ENCODE measurements at places on chromosomes 12 and 14. TPM values are rescaled to one million over a fixed set of nuclear protein-coding genes. Genes with fewer than 3 reads are reported as not detected.

The LRRC10 gene
- not detected for total RNA-seq

The ASB2 gene
- 0.54 TPM for total RNA-seq

The KLRD1 gene
- under 0.01 TPM for total RNA-seq

The JPH4 gene
- not detected for total RNA-seq

The SMAGP gene
- 15.6 TPM for total RNA-seq

The GSG1 gene
- total RNA-seq, result 2.5 TPM

The NPAS3 gene
- not detected for total RNA-seq

The KLRK1 gene
- not detected for total RNA-seq

The SIRT4 gene
- total RNA-seq, result 2.0 TPM

The IL31 gene
- total RNA-seq, result not detected

The KRT86 gene
- total RNA-seq, result not detected

The CARMIL3 gene
- not detected for total RNA-seq

DNA sequence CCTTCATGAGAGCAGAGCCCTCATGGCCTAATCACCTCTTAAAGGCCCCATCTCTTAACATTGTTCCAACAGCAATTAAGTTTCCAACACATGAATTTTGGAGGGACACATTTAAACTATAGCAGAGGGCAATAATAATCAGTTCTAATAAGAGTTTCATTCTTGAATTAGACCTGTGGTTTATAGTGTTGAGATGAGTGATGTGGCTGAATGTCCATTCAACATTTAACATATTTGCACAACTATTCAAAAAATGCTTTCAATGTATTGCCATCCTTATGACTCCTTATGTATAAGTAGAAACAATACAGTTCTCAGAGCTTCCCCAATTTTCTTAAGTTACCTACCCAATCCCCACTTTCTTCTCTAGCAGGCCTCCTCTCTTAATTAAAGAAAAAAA is 21.5 kb downstream of the KLHL28 start:
- DNase-seq, result no peak
- no peak overlapping the region for H3K27ac ChIP-seq
- peaks cover 16% of the 10 kb centered on the region for H3K36me3 ChIP-seq
- H3K27me3 ChIP-seq, result no peaks in the 10 kb centered on the region
- H3K4me3 ChIP-seq, result no peak overlapping the region

DNA sequence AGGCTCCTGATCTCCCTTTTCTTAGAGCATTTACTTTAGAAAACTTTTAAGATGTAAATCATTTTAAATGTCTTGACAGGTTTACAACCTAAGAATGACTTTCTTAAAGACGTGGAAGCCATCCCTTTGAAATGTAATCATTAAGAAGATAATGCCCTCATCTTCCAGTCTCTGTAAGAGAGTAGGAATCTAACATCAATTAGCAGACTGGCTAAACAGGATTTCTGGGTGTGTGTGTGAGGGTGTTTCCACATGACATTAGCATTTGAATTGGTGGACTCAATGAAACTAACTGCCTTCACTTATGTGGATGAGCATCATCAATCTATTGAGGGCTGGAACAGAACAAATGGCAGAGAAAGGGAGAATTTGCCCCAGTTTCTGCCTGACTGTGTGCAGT is 329.5 kb downstream of the RPL10L start:
- H3K4me1 ChIP-seq, result no peaks in the 10 kb centered on the region
- no peak overlapping the region for H3K4me3 ChIP-seq
- H3K27ac ChIP-seq, result no peak overlapping the region
- no peak for DNase-seq

DNA sequence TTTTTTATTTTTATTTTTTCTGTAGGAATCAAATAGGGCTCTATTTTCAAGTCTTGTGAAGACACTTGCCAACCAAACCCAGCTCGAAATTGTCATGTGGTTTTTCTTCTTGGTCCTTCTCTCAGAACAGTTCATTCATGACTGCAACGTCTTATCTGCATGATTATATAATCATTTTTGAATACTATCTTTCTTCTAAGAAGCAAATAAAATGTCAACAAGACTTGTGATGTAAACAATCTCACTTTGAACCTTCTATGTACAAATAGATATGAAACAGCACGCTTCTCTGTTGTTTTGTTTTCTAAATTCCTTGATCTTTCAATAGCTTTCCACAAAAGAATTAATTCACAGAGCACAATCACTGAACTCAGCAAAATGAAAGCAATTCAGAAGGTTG is 320.7 kb downstream of the SOX5 start:
- DNase-seq, result no peak
- H3K27me3 ChIP-seq, result no peaks in the 10 kb centered on the region
- no peaks in the 10 kb centered on the region for H3K36me3 ChIP-seq
- no peak overlapping the region for H3K4me3 ChIP-seq

DNA sequence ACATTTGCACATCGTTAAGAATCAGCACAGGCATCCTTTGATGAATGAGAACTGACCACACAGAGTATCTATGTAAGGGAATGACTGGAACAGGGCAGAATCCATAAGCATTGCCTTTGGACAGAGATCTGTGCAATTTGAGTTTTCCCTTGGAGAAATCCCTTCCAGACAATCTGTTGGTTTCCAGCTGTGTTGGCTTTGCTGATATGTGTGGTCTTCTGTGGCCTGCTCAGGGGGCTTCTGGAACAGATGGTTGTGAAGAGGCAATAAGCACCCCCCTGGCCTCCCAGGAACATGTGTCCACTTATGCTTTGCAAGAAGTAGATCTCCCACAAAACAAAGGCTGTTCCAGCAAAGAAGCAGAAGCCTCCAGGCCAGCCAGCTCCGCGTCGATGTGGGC is 111.4 kb upstream of the TMEM132C start:
- H3K27me3 ChIP-seq, result no peaks in the 10 kb centered on the region
- no peak overlapping the region for H3K27ac ChIP-seq
- no peak for DNase-seq
- no peaks in the 10 kb centered on the region for H3K36me3 ChIP-seq
- no peaks in the 10 kb centered on the region for H3K4me1 ChIP-seq

GRCh38 chr14:23071921-23072539 is 14.7 kb upstream of the CDH24 start:
- peaks cover 36% of the 10 kb centered on the region for H3K36me3 ChIP-seq
- H3K4me3 ChIP-seq, result no peak overlapping the region
- peak overlapping the region; percentile 63 for H3K27ac ChIP-seq
- no peaks in the 10 kb centered on the region for H3K27me3 ChIP-seq
- peaks cover 12% of the 10 kb centered on the region for H3K4me1 ChIP-seq

- no peak overlapping the region for H3K27ac ChIP-seq
Measured at GRCh38 chr14:75254381-75254822, 24.2 kb upstream of the FOS start.

GRCh38 chr14:54193871-54194270 is 202.9 kb upstream of the CDKN3 start:
- H3K27ac ChIP-seq, result no peak overlapping the region
- H3K4me1 ChIP-seq, result peaks cover 2% of the 10 kb centered on the region
- H3K36me3 ChIP-seq, result no peaks in the 10 kb centered on the region

GRCh38 chr14:90538716-90539495 is 142.1 kb downstream of the CALM1 start:
- no peak overlapping the region for H3K4me3 ChIP-seq
- no peaks in the 10 kb centered on the region for H3K27me3 ChIP-seq
- no peak overlapping the region for H3K27ac ChIP-seq

DNA sequence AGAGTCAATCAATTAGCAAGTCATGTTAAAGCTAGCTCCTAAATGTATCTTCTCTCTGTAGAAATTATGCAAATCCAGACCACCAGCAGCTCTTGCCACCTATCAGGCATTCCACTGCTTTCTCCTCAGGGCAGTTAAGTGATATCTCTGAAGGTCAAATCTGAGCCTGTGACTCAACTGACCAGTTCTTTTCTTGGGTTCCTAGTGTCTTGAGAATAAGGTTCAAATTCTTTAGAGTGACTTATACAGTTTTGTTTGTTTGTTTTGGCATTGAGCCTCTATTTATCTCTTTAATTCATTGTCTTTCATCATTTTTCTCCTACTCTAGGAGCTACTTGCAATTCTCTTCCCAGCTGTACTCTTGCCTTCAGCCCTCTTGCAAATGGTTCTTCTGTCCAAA is 2.5 kb upstream of the LRIG3 start:
- H3K27ac ChIP-seq, result no peak overlapping the region
- no peaks in the 10 kb centered on the region for H3K27me3 ChIP-seq
- no peaks in the 10 kb centered on the region for H3K4me1 ChIP-seq
- H3K36me3 ChIP-seq, result no peaks in the 10 kb centered on the region
- no peak overlapping the region for H3K4me3 ChIP-seq

DNA sequence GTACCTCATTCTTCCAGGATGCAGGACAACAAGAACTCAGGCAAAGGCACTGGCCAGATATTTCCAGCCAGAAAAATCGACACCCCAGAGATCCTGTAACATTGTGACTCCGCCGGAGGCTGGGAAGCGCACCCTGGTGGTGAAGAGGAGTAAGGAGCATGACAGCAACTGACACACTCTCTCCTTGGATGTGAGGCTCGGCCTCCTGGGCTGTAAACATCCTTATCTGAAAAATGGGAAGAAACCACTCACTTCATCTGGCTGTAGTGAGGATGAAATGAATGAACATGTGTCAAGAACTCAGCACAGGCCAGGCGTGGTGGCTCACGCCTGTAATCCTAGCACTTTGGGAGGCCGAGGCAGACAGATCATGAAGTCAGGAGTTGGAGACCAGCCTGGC is 27.5 kb downstream of the TCHP start:
- H3K36me3 ChIP-seq, result peaks cover 32% of the 10 kb centered on the region
- peak; percentile 41 for DNase-seq
- no peak overlapping the region for H3K27ac ChIP-seq
- H3K4me1 ChIP-seq, result no peaks in the 10 kb centered on the region
- no peak overlapping the region for H3K4me3 ChIP-seq
- no peaks in the 10 kb centered on the region for H3K27me3 ChIP-seq

- no peak overlapping the region for H3K4me3 ChIP-seq
- no peaks in the 10 kb centered on the region for H3K4me1 ChIP-seq
- DNase-seq, result no peak
- H3K27ac ChIP-seq, result no peak overlapping the region
- H3K27me3 ChIP-seq, result no peaks in the 10 kb centered on the region
Measured at GRCh38 chr12:102643879-102644575, 163.7 kb upstream of the IGF1 start.

GRCh38 chr14:52327374-52328226 is 13.5 kb downstream of the PTGER2 start:
- peak overlapping the region; percentile 91 for H3K27ac ChIP-seq
- H3K4me1 ChIP-seq, result peaks cover 28% of the 10 kb centered on the region
- peak; percentile 68 for DNase-seq
- H3K4me3 ChIP-seq, result no peak overlapping the region
- H3K27me3 ChIP-seq, result no peaks in the 10 kb centered on the region
- peaks cover 16% of the 10 kb centered on the region for H3K36me3 ChIP-seq

GRCh38 chr14:94515856-94516255 is 6.6 kb upstream of the SERPINA12 start:
- DNase-seq, result no peak
- no peak overlapping the region for H3K4me3 ChIP-seq
- H3K27ac ChIP-seq, result no peak overlapping the region
- no peaks in the 10 kb centered on the region for H3K27me3 ChIP-seq
- H3K4me1 ChIP-seq, result no peaks in the 10 kb centered on the region

- no peak overlapping the region for H3K4me3 ChIP-seq
- H3K36me3 ChIP-seq, result no peaks in the 10 kb centered on the region
- H3K27me3 ChIP-seq, result no peaks in the 10 kb centered on the region
- DNase-seq, result no peak
Measured at GRCh38 chr14:32977913-32978312, 39.2 kb downstream of the NPAS3 start.

GRCh38 chr14:89231426-89232113 is 185.5 kb downstream of the FOXN3 start:
- no peak overlapping the region for H3K4me3 ChIP-seq
- peaks cover 4% of the 10 kb centered on the region for H3K4me1 ChIP-seq
- DNase-seq, result no peak
- H3K36me3 ChIP-seq, result peaks cover 3% of the 10 kb centered on the region
- no peak overlapping the region for H3K27ac ChIP-seq

- H3K27ac ChIP-seq, result peak overlapping the region; percentile 40
- peak; percentile 97 for DNase-seq
- H3K36me3 ChIP-seq, result no peaks in the 10 kb centered on the region
- H3K4me1 ChIP-seq, result peaks cover 33% of the 10 kb centered on the region
- H3K4me3 ChIP-seq, result no peak overlapping the region
Measured at GRCh38 chr12:75820848-75821578, 210.6 kb downstream of the PHLDA1 start.

GRCh38 chr12:46027172-46027571 is 36.8 kb upstream of the SCAF11 start:
- no peaks in the 10 kb centered on the region for H3K27me3 ChIP-seq
- no peak overlapping the region for H3K4me3 ChIP-seq
- no peak overlapping the region for H3K27ac ChIP-seq
- H3K36me3 ChIP-seq, result no peaks in the 10 kb centered on the region
- H3K4me1 ChIP-seq, result no peaks in the 10 kb centered on the region

DNA sequence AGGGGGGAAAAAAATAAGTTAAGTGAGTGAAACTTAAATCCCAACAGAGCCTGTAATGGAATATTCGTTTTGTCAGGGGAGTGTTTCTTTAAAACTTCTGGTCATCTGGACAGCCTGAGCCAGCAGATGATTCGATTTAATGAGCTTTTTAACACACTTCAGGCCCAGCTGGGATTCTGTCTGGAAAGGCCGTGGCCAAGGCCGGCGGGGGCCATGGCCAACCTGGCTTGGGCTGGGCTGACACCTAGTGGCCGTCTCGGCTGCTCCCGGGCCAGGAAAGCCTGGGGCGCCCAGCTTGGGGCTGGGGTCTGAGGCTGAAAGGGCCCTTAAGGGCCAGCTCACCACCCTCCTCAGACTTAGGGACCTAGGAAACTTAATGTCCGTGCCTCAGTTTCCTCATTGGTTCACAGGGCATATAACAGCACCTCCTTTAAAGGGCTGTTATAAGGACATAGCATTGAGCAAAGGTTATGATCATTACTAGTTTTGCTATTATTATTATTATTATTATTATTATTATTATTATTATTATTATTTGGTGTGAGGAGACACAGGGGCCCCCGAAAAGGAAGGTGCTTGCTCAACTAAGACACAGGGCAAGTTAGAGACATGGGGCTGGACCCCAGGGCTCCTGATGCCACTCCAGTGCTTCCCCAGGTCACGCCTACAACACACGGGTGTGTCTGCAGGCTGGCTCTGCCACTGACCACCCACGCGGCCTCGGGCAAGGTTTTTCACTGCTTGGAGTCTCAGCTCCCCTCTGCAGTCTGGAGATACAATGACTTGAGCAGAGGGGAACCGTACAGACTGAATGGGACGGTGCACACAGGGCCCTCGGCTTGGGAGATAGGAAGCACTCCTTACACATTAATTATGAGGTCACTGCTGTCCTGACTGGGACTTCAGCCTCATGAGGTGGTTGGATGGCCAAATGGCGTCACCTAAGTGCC is 84.0 kb downstream of the SYNE3 start:
- DNase-seq, result peak; percentile 6
- no peak overlapping the region for H3K4me3 ChIP-seq
- peaks cover 14% of the 10 kb centered on the region for H3K36me3 ChIP-seq
- no peaks in the 10 kb centered on the region for H3K27me3 ChIP-seq

GRCh38 chr12:74066476-74066875 is 471.2 kb upstream of the ATXN7L3B start:
- no peak overlapping the region for H3K27ac ChIP-seq
- H3K4me1 ChIP-seq, result no peaks in the 10 kb centered on the region

Measured in IMR-90 (cell line).